ENCODE measurements at places on chromosomes 12 and 14.

GRCh38 chr12:103503546-103504480 lies 8.0 kb upstream of the C12orf42 start:
- no peak for DNase-seq

GRCh38 chr12:25743679-25744215 lies 190.7 kb upstream of the LMNTD1 start:
- DNase-seq, result no peak

DNA sequence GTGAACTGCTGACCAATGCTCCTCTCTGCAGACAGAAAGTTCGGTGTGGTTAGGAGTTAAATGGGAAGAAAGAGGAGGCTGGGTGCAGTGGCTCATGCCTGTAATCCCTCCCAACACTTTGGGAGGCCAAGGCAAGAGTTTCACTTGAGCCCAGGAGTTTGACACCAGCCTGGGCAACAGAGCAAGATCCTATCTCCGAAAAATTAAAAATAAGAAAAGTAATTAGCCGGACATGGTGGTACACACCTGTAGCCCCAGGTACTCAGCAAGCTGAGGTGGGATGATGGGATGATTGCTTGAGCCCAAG lies 19.0 kb downstream of the ATXN2 start:
- no peak for DNase-seq

- no peak for DNase-seq
Measured at GRCh38 chr12:47238669-47239114, 158.9 kb upstream of the AMIGO2 start.

DNA sequence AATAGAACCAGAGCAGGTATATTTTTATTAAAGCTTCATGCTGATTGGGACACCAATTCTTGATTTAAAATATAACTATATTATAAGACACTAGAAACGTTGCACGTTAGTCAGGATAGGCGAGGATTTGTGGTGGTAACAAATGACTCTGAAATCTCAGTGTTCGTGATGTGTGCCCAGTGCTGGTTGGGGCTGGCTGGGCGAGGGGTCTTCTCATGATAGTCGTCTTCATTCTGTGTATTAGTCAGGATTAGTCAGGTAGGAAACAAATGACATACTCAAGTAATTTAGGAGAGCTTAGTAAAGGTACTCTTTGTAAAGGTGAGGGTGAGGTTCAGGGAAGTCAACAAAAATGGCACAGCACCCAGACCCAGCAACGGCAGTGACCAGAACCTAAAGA lies 73.9 kb upstream of the HIF1A start:
- DNase-seq, result no peak

DNA sequence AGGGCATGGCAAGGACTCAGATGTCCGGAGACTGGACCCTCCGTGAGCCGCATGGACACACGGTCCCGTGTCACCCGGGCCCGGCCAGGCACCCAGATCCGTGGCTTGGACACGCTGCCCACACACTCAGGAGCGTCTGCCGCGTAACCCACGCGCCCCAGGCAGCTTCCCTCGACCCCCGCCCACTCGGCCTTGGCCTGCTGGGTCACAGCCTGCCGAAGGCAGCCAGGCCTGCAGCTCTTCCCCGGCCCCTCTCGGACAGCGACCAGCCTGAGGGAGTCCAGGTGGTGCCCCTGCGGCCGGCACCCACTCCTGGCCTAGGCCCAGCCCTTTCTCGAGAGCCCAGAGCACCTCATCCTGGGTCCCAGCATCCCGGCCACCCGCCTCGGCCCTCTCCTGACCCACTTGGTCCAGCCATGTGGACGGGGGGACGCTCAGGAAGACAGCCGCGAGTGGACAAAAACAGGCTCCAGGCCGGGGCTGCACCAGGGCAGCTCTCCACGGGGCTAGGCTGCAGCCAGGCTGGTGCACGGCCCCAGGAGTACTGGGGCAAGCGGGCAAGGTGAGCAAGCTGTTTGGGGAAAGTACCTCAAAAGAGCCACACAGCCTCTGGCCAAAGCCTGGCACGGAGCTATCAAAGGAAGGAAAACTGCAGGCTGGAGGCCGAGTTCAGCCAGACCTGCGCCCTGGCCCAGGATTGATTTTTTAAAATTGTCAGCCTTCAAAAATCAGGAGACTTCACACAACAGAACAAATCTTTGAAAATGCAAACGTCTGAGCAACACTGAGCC lies 6.5 kb downstream of the AKT1 start:
- DNase-seq, result no peak

GRCh38 chr12:127648321-127648720 lies 618.6 kb upstream of the TMEM132C start:
- DNase-seq, result no peak

- no peak for DNase-seq
Measured at GRCh38 chr14:100566119-100566518, 21.1 kb downstream of the BEGAIN start.

DNA sequence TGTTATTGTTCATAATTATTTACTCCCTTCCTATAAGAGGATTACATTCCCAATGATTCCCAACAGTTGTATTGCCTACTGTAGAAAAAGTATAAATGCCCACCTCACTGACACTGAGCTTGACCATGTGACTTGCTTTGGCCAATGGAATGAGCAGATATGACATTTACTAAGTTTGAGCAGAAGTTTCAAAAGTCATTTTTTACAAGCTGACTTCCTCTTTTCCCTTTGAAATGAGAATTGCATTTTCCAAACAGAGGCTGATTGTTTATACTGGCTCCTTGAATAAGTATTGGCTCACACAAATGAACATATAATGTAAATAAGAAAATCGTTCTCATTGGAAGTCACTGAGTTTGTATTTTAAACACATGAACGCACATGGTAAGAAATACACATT lies 116.4 kb upstream of the LRFN5 start:
- DNase-seq, result no peak

- no peak for DNase-seq
Measured at GRCh38 chr12:95227818-95228356, 10.3 kb downstream of the VEZT start.

GRCh38 chr14:91142214-91142668 lies 28.4 kb downstream of the DGLUCY start:
- no peak for DNase-seq

GRCh38 chr12:6372403-6373003 lies 2.9 kb downstream of the SCNN1A start:
- peak; percentile 81 for DNase-seq

GRCh38 chr12:72330301-72330700 lies 58.1 kb downstream of the TRHDE start:
- DNase-seq, result peak; percentile 4

DNA sequence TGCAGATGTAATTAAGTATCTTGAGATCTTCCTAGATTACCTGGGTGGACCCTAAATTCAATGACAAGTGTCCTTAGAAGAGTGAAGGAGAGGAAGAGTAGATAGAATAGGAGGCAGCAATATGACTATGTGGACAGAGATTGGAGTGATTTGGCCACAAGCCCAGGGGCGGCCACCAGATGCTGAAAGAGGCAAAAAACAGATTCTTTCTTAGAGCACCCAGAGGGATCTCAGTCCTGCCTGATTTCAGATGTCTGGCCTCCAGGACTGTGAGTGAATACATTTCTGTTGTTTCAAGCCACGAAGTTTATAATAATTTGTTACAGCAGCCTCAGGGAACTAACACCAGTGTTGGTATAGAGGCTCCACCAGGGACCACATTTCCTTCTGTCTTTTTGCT lies 67.3 kb downstream of the DACT1 start:
- DNase-seq, result no peak

GRCh38 chr12:75564398-75564797 lies 53.0 kb upstream of the KRR1 start:
- DNase-seq, result no peak

- peak; percentile 33 for DNase-seq
Measured at GRCh38 chr12:16165506-16165905, 112.0 kb downstream of the SLC15A5 start.

DNA sequence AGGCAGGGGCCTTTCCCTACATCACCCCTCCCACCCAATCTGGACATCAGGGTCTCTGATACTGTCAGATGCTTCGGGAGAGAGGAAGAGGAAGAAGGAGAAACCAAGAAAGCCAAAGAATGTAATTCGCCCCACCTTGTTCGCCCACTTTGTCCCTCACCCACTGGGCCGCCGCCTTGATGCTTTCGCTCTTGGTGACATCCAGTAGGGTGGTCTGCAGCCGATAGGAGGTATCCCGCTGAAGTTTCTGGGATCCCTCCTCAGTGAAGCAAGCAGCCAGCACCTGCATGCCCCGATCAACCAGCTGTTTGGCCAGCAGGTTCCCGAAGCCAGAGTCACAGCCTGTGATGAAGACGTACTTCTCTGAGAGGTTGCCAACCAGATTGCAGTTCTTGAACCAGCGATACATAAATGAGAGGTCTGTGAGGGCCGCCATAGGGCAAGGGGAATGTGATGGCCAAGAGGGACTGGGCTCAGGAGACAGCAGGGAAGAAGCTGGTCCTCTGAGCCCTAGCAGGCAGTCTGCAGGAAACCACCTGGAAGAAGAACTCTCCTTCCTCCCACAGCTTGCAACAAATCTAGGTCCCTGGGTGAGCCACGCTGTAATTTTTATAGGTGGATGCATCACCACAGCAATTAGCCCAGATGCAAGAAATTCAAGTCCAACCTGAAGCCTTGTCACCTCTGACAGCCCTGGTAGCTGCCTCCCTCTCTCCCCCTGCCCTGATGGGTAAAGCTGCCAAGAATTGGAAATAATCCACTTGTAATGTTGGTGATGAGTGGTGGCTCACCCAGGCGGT lies at the start of gene SDR9C7:
Gene SDR9C7 (minus strand): TSS at position 583 of the 800 bp plus-strand sequence. CDS start 147 bp downstream, at position 436.
- DNase-seq, result no peak

DNA sequence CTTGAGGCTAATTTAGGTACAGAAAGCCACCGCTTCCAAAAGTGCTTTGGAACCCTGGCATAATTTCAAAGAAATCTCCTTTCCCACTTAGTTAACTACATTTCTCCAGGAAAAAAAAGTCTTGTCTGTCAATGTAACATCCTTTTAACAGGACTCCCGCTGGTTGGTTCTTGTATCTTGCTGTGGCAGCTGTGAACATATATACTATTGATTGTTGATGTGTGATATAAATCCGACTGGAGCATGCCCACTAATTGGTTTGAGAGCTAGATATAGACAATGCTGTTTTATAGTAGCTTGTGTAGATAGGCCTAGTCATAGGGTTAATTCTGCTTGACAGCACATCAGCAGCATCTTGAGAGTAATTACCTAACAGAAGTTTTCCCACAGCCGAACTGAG lies 89.6 kb downstream of the MSRB3 start:
- DNase-seq, result no peak

GRCh38 chr14:23445773-23446172 lies 10.3 kb upstream of the MYH7 start:
- no peak for DNase-seq

DNA sequence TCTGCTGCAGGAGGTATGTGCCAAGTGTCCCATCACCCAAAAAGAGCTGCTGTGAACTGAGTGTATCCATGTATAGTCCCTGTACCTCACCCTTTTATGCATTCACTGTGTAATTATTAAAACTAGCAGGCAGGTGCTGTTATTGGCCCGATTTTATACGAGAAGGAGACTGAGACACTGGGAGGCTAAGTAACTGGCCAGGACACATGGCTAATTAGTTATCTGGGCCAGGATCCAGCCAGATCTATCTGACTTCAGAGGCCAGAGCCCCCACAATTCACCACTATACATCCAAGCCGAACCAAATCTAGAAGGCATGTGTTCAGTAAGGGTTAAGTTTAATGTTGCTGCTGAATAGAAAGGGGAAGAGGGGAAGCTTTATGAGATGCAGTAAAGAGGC lies 73.4 kb downstream of the FRMD6 start:
- no peak for DNase-seq

DNA sequence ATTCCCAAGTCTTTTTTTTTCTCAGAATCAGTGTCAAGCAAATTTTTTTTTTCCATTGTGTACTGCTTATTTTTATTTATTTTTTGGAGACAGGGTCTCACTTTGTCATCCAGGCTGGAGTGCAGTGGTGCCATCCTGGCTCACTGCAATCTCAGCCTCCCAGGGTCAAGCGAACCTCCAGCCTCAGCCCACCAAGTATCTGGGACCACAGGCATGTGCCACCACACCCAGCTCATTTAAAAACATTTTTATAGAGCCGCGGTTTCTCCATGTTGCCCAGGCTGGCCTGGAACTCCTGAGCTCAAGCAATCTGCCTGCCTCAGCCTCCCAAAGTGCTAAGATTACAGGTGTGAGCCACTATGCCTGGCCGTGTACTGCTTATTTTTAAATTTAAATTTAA lies 68.1 kb downstream of the TBC1D30 start:
- DNase-seq, result no peak

GRCh38 chr14:88380405-88380804 lies 5.1 kb upstream of the SPATA7 start:
- DNase-seq, result no peak

DNA sequence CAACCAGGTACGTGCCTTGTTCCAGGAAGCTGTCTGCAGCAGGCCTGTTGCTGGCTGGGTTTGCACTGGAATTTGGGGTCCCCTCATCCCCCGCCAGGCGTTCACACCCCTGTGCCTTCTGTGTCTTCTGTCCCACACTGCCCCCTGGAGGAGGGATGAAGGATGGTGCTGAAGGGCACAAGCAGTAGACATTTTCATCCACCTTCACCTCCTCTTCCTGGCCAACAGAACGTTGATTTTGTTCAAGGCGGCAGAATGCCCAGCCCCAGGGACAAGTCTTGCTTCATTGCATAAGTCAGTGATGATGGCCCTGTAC lies 122.1 kb downstream of the CALM1 start:
- no peak for DNase-seq

DNA sequence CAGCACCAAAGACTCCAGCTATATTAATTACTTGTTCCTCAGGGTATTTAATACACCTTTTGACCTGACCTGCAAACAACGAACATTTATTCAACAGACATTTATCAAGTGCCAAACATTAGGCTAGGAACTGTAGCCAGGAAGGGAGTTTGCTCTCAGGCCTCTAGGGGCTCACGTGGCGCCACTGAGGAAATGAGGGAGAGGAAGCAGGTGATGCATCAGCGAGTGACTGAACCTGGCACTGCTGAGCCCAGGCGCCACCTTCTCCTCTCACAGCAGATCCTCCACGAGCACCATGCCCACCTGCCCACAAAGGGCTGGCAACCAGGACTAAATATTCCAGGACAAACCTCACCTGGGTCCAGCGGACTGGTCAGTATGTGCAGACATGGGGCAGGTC lies 50.2 kb downstream of the SETD3 start:
- no peak for DNase-seq

DNA sequence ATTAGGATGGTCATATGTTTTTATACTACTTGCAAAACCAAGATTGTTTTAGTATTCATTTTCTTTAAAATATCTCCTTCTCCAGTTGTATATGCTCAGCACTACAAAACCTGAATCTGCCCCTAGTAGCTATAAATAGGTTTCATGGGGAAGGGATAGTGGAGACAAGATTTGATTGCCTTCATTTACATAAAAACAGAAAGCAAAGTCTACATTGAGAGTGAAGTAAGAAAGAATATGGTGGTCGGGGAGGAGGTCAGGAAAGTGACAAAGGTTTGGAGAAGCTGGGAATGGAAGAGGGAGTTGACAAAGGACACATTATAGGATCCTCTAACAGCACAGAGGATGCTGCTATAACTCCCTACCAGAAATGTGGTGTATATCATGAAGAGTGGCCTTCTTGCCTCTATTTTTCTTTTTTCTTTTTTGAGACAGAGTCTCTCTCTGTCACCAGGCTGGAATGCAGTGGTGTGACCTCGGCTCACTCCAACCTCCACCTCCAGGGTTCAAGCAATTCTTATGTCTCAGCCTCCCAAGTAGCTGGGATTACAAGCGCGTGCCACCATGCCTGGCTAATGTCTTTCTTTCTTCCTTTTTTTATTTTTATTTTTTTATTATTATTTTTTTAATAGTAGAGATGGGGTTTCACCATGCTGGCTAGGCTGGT lies 6.6 kb upstream of the LRP6 start:
- no peak for DNase-seq

- no peak for DNase-seq
Measured at GRCh38 chr14:73267474-73267873, 30.2 kb downstream of the PAPLN start.
